ENCODE measurements at places on chromosomes 6 and 20.

DNA sequence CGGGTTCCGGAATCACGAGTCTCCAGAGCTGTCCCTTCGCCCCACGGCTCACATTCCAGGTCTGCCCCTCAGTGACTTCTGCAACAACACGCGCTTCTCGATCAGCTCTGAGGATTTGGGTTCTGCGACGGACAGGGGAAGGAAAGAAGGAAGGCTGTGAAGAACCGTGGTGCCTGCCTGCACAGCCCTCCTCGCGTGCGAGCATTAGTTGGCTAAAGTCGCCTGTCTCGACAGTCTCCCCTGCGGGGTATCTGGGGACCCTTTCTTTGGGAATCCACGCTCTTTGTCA is 23.1 kb downstream of the VPS52 start:
- DNase-seq = no peak

DNA sequence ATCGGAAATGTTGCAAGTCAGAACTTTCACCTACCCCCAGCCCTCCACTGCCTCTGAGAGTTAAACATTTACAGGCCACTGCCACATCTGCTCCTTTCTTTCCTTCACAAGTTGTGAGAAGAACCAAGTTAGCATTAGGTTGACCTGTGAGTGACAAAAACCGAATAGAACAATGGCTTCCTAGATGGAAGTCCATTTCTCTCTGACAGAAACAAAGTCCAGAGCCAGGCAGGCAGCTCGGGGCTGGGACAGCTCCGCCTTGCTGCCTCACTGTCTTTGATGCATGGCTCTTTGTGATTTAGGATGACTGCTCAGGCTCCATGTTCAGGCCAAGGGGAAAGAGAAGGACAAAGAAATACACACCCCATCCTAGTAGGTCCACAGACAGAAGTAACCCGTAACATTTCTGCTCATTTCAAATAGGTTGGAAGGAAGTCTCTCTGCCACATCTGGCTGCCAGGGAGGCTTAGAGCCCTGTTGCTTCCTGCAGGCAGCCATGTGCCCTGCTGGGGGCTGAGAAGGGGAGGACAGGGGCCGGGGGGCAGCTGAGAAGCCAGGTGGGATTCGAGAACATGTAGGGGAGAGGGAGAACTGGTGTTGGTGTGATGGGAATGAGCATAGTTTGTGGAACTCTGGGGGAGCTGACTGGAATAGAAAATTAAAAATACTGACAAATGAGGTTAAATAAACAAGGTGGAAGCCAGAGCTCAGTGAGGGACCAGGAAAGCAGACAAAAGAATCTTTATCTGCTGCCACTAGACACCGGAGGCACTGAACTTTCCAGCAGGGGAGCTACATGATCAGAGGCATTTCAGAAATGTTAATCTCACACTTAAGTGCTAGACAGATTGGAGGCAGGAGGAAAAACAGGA is 19.5 kb upstream of the IER3 start:
- DNase-seq = no peak

DNA sequence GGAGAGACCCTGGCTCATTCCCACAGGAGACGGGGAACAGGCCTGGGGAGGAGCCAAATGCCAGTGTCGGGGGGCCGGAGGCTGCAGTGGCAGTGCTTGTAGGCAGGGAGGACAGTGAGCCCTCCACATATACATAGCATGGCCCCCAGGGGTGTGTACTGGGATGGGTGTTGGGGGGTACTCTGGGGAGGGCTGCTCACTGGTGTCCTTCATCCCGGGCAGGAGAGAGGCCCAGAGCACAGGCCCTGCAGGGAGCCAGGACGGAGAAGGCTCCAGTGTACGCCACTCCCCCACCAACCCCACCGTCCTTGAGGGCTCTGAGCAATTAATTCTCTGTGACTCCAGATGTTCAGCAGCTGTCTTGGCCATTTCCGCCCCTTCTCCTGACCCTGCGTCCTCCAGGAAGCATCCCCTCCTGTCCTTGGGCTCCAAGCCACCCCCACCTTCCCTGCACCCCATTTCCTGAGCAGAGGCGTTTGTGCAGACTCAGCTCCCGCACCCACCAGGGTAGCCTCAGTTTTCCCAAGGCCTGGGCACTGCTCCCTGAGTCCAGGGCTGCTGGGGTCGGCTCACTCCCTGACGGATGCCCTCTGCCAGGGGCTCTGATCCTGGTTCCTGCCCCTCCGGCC is 3.4 kb upstream of the ABHD16B start:
- DNase-seq = no peak

- DNase-seq = no peak
Observed at GRCh38 chr20:62805155-62805710, 598 bp downstream of the OGFR start.

- DNase-seq = no peak
Observed at GRCh38 chr20:34165018-34165619, 53.1 kb upstream of the EIF2S2 start.

DNA sequence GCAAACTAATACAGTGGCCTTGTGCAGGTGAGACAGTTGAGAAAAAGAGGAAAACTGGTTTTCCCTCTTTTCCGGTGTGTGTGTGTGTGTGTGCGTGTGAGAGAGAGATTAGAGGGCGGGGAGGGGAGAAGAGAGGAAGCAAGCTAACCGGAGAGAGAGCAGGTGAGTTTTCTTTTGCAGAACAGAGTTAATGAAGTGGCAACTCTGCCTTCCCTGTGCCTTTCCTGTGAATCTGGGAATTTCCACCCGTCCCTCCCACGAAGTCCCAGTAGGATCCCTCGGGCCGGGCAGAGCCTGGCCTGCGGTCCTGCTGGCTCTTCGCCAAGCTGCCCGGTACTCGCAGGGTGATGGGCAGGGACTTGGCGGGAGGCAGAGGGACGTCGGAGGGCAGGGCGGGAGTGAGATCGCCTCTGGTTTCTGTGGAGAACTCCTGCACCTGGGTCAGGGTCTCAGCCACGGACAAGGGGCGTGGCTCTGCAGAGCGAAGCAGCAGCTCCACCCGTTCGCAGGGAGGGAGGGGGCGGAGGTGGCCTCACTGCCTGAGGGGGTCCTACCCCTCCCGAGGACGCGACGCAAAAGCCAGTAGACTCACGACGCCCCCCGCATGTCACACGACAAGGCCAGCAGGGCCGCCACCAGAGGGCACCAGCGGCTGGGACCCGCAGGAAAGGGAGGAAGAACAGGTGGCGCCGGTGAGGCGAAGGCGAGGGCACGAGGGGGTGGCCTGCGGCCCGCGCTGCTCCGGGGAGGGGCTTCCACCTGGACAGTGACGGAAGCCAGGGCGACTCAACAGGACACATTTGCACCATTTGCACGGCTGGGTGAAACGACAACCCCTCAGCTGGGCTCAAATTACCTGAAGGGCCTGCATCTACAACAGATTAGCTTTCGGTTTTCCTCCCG is 51.2 kb upstream of the RNF182 start:
- no peak for DNase-seq

- no peak for DNase-seq
Observed at GRCh38 chr6:231779-232178, 60.5 kb upstream of the DUSP22 start.

DNA sequence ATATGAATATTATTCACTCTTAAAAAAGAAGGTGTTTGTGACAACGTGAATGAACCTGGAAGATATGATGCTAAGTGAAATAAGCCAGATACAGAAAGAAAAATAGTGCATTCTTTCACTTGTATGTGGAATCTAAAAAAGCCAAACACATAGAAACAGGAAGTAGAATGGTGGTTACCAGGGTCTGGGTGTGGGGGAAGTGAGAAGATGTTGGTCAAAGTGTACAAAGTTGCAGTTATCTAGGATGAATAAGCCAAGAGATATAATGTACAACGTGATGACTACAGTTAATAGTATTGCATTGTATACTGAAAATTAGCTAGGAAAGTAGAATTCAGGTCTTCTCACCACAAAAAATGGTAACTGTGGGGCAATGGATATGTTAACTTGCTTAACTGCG is 151.1 kb upstream of the HCRTR2 start:
- no peak for DNase-seq
